ENCODE measurements at places on chromosomes 12 and 14.

DNA sequence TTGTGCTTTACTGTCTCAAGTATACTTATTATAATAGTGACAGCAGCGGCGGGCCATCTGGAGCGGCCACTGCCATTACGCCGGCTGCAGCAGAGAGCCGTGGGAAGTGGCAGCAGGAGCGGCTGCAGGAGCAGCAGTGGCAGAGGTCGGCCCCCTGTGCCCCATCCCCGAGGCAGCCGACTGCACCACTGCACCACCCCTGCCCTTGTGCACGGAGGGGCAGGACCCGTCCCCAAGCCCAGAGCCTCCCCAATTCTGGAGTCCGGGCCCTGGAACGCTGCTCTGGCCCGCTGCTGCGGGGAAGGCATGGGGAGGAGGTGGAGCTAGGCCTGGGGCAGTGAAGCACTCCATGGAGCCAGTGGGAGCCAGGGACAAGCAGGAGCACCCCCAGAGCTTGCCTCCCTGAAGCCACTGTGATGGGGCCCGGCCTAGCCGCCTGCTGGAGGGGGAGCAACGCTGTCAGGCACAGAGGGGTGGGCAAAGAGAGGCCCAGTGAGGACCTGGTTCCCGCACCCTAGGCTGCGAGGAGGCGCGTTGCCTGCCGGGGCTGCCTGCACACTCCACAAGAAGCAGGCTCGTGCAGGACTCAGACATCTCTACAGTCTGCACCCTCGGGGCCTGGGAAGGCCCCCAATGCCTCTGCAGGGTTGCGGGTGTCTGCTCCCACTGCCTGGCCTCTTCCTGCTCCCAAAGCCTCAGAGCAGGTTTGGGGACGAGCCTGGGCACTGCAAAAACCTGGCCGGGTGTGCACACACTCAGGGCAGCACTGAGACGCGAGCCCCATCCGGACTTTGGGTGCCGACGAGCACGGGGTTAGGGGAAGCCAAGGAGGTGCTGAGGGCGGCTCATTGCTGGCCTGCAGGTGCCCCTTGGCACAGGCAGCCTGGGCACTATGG is 74.2 kb upstream of the RASSF8 start:
- no peak for DNase-seq

DNA sequence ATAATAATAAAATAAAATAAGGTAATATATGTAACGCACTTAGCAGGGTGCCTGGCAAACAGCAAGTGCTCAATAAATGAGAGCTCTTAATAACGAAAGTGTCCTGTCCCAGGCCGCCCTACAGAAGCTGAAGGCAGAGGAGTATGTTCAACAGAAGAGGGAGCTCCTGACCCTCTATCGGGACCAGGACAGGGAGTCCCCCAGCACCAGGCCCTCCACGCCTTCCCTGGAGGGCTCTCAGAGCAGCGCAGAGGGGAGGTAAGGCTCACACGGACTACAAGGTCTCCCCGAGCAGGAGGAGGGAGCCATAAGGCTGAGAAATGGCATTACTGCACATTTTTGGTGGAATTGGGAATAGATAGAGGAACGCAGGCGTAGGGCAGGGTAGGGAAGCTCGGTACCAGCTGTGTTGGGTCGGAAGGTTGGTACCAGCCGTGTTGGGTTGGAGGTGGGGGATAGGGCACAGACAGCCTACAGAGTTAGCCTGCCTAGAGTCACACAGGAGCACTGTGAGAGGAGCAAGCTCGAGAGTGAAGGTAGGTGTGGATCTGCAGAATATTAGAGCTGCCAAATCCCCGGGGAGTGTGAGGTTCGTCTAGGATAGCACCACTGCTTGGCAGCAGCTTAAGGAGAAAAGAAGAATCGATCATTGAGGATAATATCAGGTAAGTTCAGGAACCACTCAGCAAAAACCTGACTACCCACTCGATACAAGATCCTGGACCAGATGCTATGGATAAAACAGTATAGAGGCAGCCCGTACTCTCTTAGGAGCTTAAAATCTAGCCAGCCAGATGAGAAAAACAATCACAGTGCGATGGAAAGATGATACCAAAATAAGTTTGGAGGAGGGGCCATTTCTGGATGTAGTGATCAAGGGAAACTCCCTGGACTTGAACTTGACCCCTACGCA is 15.3 kb downstream of the TNFRSF1A start:
- no peak for DNase-seq

DNA sequence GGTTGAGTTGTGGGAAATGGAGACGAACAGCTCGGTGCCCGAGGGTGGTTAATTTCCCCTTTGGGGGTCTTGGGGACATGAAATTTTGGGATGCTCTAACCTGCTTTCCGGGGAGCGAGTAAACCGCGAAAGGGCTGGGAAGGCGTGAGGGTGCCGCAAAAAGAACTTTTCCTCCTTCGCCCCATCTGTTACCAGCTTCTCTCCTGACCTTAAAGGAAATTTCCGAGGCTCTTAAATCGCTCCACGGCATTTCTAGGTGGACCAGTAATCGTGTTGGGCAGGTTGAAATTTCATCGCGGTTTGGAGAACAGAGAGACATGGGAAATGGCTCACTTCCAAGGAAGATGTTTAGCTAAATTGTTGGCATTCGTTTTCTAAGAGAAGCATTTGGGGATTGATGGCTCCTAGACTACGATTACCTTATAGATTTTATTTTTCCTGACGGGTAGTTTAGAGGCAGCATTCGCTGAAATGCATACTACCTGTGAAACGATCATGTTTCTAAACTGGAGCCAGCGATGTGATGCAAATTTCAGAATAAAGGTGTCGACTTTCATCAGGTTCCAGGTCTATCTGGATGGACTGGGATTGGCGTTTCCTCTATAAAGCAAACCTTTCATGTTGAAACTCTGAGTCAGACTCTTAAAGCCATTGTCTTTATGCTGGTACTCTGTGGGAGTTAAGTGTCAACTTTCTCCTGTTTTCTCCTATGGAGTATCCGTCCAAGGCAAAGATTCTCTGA is 414.5 kb downstream of the PCNX1 start:
- no peak for DNase-seq

- DNase-seq: no peak
Observed at GRCh38 chr12:62599854-62600437, 133.3 kb downstream of the MON2 start.
